Stimulated activated CD4-positive, alpha-beta T cell treated with anti-CD3 and anti-CD28 coated beads, TNF-alpha, amount 100 ng/mL, for 1 hour (primary cell): ENCODE measurements at places on chromosomes 12 and 14.

DNA sequence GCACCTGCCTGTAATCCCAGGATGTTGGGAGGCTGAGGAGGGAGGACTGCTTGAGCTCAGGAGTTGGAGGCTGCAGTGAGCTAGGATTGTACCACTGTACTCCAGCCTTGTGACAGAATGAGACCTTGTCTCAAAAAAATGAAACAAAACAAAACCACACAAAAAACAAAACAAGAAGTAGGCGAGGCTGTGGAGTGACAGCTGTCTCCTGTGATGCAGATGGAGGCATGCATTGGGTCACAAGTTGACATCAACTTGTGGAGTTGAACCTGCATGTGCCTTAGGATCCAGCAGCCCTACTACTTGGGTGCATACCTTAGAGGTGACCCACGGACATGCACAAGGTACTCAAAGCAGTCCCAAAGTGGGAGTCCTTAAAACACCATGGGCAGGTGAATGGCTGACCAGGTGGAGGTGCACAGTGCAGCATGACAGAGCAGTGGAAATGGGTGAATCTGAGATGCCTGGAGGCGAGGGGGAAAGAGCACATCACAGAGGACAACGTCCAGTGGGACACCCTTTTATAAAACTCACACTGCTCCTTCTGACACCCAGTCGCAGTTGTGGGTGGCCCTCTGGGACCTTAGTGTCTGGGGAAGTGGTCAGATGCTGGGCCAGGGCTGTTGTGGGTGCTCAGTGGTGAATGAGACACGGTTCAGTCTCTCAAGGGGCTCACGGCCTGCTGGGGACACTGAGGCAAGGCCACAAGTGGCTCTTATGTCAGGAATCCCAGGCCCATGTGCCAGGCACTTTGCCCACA is 12.7 kb downstream of the PLBD2 start:
- no peak for DNase-seq

GRCh38 chr14:82595466-82595865 is 1061.8 kb upstream of the SEL1L start:
- no peak for DNase-seq

DNA sequence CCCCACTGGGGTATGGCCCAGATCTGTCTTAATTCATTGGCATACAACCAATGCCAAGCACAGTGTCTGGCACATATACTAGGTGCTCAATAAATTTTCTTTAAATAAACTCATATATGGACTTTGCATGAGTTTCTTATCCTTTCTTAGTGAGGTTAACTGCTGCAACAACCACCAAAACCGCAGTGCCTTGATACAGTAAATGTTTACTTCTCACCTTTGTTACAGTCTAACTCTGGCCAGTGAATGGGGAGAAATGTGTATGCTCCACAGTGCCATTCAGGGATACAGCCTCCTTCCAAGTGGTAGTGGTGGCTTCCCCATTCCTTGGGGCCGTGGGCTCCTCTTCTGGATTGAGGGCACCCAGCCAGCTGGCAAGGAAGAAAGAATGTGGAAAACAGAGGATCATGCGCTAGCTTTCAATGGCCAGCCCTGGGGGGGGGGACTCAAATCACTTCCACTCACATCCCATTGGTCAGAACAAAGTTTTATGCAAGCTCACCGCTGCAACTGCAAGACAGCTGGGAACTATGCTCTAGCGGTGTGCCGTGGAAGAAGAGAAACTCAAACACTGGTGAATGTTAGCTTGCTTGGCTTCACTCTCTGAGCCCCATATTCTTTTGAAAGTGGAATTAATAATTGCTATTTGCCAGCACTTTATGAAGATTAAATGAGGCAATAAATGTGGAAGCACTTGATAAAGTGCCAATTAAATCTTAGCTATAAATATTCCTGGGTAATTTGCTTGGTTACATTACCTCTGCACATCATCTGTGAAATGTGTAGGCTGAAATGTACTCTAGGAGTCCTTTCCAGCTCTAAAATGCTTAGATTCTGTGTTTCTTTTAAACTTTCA is 51.0 kb upstream of the SOCS2 start:
- no peak for DNase-seq

DNA sequence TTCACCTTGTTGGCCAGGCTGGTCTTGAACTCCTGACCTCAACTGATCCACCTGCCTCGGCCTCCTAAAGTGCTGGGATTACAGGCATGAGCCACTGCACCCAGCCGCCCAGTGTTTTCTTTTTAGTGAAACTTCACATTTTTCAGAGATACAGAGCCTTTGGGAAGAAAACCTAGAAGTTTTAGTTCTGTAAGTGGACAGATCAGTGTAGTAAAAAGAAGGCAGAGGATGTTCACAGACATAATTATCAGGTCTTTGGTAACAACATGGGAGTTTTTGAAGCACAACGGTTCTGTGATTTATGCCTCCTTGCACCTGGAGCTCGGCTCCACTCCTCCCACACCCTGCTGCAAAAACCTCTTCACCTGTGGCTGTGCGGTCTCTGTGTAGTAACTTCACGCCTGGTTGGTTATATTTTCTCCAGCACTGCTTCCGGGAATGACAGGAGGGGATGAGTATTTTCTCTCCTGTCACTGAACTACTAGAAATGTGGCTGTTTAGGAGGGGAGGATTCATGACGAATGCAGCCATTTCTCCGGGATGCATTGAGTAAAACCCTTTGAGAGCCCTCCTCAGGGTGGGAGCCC is 67.0 kb downstream of the ARF6 start:
- DNase-seq, result no peak

- DNase-seq, result no peak
Observed at GRCh38 chr12:28099871-28100270, 90.4 kb upstream of the CCDC91 start.

GRCh38 chr12:21509768-21510167 is 8.2 kb downstream of the GOLT1B start:
- no peak for DNase-seq

GRCh38 chr14:104604458-104605449 is at the start of gene TMEM179:
Gene TMEM179, minus strand, starts transcription at chr14:104604772. Its CDS starts 31 bp downstream, at chr14:104604741.
- DNase-seq, result no peak

DNA sequence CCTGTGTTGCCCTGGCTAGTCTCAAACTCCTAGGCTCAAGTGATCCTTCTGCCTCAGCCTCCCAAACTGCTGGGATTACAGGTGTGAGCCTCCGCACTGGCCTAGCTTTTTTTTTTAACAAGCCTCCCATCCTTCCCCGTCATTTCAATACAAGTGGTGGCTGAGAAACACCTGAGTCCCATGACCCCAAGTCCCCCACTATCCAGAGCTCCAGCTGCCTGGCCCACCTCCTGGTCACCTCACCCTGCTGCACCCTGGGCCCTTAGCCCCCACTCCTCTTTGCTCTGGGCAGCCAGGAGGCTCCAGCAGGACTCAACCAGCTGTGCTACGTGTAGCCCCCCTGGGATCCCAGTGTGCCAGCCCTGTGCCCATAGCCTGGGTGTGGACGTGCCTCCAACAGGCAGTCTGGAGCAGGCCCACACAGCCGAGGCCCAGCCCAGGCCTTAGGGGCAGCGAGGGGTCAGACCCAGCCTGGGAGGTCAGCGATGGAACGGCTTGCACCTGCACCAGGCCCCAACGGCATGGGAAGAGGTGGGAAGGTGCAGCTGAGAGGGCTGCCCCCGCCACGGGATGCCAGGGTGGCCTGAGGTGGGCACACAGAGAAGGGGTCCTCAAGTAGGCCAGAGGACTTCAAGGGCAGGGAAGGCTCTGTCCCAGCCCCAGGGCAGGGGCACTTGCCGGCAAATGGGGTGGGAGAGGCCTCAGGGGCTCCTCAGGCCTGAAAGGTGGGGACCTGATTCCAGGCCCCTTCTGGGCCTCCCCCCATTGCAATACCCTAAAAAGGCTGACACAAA is 6.5 kb downstream of the AHNAK2 start:
- no peak for DNase-seq

GRCh38 chr14:24261256-24261968 is 1.6 kb downstream of the TGM1 start:
- no peak for DNase-seq

DNA sequence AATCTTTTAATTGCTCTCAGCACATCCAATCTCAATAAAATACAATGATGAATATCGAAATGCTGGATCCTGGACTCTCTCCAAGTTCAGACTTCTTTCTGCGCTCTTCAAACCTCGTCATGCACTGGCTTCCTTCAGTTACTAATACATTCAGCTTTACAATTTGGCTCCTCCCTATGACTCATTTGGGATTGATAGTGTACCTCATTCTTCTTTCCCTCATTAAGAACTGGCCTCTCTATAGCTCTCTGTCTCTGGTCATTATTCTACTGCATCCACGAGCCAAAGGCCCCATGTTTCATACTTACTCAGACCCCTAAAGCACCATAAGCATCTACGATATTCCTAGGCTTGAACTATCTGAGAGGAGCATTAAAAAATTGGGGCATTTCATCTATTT is 4.9 kb downstream of the TSPAN8 start:
- DNase-seq, result no peak

DNA sequence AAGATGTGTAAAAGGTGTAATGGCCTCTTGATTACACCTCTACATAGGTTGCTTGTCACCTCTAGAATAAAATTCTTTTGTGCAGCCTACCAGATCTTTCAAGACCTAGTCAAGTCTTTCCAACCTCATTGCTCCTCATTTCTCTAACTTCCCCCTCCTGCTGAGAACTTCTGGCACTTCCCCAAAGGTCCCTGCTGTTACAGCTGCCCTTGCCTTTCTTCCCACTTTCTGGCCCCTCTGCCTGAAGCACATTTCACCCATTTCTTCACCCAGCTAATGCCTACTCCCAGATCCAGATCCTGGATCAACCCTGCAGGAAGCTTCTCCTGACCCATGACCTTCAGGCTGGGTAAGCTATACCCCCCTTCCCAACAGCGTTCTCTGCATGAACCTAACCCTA is 1.5 kb downstream of the TSHR start:
- DNase-seq, result no peak

GRCh38 chr14:56004323-56004722 is 113.9 kb upstream of the PELI2 start:
- DNase-seq, result no peak

GRCh38 chr12:106144847-106145246 is 6.1 kb upstream of the NUAK1 start:
- DNase-seq, result no peak

DNA sequence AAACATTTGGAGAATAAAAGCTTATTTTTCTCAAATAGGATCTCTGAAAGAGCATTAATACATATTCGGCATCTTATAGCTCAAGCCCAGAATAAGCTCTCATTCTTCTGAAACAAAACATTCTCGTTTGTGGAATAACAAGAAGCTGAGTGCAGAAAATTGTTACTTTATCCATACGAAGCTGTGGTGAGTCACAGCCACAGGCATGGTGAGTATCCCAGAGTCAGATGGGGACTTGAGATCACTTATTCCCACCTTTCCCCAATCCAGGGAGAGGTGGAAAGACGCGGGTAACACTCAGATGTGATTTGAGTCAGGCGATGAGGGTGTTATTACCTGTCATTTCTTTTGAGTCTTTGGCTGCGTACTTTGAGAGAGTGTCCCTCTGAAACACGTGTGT is 214.6 kb upstream of the TMEM132C start:
- DNase-seq, result no peak

- no peak for DNase-seq
Observed at GRCh38 chr12:2853626-2854025, 3.2 kb downstream of the TEX52 start.

- no peak for DNase-seq
Observed at GRCh38 chr14:23294734-23295561, 7.7 kb downstream of the PPP1R3E start.

DNA sequence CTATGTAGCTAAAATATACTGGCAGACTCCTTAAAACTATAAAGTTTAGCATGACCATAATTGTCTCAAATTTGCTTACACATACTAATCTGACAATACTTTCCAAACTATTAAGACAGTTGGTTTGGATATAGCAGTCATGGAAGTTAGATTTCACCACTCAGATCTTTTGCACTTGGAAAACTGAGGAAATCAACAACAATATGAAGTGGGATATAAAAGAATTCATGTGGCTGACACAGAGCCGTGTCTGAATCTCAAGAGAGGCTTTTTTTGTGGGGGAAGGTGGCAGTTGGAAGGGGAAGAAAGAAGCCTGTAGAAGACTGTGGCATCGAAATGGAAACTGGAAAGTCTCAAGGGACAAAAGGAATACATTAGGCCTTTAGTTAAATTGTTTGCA is 166.6 kb upstream of the FLRT2 start:
- DNase-seq, result no peak

DNA sequence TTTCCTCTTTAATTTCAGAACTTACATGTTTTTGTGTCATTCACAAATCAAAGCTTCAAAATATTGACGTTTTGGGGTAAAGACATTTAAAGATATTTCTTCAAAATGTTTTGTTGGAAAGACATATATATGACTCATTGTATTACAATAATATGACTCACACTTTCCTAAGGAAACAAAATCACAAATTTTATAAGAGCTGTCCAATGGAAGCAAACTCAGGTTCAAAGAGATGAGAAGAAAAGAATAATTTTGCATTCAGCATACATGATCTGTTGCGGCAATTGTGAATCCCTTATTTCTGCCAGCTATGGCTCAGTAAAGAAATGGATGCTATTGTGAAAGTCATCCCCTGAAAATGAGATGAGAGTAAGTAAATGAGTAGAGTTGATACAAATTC is 82.7 kb downstream of the GRIP1 start:
- no peak for DNase-seq

- DNase-seq, result no peak
Observed at GRCh38 chr12:121711361-121712189, 977 bp upstream of the TMEM120B start.

DNA sequence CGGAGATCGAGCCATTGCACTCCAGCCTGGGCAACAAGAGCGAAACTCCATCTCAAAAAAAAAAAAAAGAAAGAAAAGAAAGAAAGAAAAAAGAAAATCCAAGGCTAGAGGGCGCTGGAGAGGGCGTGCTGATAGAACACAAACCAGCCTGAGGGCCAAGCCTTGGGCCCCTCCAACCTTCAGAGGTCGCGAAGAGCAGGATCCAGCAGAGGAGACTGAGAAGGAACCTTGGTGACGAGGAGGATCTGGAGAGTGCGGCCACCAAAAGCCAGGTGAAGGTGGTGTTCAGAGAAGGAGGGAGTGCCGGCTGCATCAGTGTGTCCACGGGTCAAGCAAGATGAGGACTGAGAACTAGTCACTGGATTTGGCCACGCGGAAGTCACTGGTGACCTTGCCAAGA is 4.1 kb upstream of the DYNC1H1 start:
- no peak for DNase-seq

DNA sequence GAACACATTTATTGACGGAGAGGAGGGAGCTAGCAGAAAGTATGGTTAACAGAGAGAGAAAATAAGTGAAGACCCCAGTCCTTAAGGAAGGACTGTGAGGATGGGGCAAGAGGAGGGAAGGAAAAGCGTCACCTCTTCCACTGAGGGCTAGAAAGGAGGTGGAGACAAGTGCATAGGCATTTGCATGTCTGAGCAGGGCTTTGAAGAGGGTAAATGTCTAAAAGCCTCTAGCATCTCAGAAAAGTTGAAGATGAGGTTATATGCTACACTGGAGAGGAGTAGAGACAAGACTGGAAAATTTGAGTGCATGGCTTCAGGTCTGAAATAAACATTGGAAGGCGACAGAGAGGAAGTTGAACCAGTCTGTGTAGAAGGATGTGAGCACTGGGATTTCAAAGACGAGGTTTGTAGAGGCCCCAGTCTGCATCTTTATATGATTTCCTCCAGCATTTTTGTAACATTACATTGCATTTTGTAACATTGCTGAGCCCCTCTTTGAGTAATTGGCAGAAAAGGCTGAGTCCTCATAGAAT is 98.5 kb upstream of the IFNG-AS1 start:
- DNase-seq, result no peak

GRCh38 chr12:28327722-28328121 is 137.5 kb downstream of the CCDC91 start:
- no peak for DNase-seq

GRCh38 chr12:98575013-98575412 is 18.5 kb upstream of the SLC25A3 start:
- DNase-seq, result no peak

GRCh38 chr12:130185455-130186391 is 23.5 kb downstream of the FZD10 start:
- DNase-seq, result no peak
